ENCODE measurements at places on chromosomes 7 and 10.

GRCh38 chr7:140966561-140967233, 42.0 kb upstream of the BRAF start:
- DNase-seq, result no peak

DNA sequence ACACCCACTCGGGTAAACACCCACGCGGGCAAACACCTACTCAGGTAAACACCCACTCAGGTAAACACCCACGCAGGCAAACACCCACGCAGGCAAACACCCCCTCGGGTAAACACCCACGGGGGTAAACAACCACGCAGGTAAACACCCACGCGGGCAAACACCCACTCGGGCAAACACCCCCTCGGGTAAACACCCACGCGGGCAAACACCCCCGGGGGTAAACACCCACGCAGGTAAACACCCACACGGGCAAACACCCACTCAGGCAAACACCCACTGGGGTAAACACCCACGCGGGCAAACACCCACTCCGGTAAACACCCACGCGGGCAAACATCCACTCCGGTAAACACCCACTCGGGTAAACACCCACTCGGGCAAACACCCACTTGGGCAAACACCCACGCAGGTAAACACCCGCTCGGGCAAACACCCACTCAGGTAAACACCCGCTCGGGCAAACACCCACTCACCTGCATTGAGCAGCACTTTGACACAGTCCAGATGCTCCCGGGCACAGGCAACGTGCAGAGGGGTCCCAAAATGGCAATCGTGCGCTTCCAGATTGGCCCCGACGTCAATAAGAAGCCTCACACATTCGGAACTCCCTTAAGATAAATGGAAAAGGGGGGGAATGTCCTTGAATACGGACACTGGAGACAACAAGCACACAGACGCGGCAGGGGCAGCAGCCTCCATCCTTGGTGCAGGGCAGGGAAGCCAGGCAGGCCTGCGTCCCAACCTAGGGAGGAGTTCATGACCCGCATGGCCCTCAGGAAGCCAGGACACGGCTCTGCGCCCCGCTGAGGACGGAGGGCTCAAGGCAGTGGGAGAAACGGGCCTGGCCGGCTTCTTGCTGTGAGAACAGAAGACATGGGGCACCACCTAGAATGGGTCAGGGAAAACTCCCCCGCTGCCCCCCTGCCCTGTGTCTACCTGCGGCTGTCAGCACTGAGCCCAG, 17.6 kb downstream of the ASB13 start:
- DNase-seq, result no peak

DNA sequence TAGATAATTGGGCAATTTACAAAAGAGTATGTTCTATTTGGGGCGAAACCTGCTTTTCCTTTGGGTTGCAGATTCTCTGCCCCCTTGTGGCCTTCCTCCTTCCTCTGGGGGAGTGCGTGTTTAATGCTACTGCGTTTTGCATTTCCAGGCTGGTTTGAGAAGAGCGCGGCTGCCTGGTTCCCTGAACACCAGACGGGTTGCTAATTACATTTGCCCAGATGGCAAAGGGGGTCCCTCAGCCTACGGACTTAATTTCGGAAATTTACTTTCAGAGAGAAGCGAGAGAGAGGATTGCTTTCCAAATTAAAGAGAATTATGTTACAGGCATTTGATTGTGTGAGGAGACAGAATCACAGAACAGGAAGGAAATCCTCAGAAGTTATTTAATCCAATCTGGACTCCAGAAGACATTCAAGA, 91.9 kb upstream of the JAZF1 start:
- no peak for DNase-seq

- no peak for DNase-seq
Observed at GRCh38 chr10:93806903-93807302, 49.2 kb downstream of the LGI1 start.

- DNase-seq, result no peak
Observed at GRCh38 chr10:24390746-24391145, 181.8 kb downstream of the KIAA1217 start.

GRCh38 chr7:25718596-25718995, 433.4 kb upstream of the NFE2L3 start:
- no peak for DNase-seq

DNA sequence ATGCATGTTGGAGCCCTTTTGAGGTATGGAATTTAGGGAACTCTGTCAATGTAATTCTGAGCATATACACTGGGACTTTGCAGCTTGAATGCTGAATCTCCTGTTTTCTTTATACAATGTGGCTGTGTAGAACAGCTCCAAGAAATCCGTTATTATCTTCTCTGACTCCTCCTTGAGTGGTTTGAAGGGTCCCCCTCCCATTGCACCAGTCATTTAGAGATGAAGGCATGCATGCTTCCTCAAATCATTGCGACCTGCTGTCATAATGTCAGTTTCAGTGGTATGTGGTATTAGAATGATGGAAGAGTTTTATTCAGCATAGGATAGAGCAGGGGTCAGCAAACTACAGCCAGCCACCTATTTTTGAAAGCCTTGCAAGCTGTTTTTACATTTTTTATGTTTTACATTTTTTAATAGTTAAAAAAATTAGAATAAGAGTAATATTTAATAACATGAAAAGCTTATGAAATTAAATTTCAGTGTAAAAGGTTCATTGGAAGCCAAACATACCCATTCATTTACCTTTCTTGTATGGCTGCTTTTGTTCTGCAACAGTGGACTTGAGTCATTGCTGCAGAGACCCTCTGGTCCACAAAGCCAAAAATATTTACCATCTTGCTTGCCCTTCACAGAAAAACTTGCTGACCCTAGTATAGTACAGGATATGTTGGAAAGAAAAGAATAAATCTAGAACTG, 8.1 kb downstream of the STK17A start:
- DNase-seq, result no peak

DNA sequence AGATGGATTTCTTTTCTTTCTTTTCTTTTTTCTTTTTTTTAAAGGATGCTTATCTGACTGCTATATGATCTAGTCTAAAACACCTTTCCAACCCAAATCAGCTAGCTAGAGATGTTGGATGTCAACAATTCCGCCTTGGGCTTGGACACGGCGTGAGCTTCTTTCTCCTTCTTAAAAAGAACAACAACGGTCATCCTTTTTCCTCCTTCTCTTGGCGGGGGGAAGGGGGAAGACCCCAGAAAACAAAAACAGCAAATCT, 1.0 kb downstream of the BEND7 start:
- DNase-seq, result no peak

DNA sequence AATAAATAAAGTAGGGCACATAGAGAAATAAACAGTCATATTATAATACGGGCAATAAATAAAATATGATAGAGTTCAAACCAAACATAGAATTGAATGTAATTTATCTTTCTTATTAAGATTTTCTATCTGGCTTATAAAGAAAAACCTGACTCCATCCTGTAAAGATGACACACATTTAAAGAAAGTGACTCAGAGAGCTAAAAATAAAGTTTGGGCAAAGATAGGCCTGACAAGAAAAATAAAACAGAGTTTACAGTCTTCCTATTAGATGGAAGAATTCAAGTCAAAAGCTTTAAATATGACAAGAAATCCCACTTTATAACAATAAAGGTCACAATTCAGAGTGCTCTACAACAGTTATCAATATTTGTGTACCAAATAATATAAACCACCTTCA, 580.6 kb downstream of the PHTF2 start:
- no peak for DNase-seq

Measured in NCI-H446 treated with DMSO at 0.1 percent for 48 hours (cell line).